Activated T-helper 1 cell treated with anti-CD3 and anti-CD28 coated beads, Interleukin-2, amount 50 U/mL, for 16 hours (primary cell): ENCODE measurements at places on chromosomes 6 and 20.

DNA sequence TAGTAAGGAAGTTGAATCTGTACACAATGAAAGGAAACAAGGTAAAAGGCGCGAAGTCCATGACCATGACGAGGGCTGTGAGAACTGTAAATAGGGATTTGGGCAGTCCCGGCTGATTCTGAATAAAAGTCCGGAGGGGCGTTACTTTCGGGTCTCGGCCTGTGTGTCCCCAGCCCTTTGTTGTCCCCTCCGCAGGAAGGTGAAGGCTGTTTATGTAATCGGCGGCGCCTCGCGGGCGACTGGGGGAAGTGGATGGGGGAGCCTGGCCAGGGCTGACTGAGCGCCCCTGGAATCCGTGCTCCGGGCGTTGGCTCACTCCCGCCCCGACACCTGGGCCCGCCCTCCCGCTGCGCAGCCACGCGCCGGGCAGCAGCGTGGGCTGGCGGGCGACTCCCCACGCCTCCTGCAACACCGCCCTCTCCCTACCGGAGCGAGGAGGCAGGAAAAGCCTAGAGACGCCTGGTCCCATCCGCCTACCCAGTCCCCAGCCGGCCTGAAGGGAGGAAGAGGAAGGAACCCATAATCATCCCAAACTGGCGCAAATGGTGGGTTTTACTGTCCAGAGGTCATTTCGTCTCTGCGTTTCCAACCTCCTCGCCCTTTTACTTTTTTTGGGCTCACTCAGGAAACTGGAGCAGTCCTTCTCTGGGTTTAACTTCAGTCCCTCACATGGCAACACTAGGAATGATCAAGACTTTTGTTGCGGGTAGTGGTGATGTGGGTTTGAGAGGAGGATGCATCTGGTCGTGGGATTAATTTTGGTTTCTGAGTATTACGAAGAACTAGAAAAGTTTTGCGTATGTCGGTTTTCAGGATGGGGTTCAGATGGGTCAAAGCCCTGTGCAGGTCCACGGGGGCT, 12.1 kb downstream of the TRIM31 start:
- DNase-seq: no peak

DNA sequence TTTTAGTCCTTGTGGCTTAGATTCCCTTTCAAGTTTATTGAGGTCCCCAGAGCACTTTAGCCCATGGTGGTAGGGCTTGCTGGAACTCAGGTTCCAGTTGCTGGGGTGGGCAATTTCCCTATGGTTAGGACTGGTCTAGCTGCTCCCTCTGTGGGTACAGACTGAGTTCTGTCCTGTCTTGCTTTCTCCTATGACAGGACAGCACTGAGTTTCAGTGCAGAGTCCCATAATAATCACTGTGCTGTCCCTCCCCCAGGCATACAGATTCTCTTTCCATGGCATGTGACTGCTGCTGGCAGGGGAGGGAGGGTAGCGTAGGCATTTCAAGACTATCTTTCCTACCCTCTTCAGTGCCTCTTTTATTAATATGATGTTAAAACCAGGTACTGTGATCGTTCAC, 17.1 kb upstream of the ERVFRD-1 start:
- DNase-seq: no peak

DNA sequence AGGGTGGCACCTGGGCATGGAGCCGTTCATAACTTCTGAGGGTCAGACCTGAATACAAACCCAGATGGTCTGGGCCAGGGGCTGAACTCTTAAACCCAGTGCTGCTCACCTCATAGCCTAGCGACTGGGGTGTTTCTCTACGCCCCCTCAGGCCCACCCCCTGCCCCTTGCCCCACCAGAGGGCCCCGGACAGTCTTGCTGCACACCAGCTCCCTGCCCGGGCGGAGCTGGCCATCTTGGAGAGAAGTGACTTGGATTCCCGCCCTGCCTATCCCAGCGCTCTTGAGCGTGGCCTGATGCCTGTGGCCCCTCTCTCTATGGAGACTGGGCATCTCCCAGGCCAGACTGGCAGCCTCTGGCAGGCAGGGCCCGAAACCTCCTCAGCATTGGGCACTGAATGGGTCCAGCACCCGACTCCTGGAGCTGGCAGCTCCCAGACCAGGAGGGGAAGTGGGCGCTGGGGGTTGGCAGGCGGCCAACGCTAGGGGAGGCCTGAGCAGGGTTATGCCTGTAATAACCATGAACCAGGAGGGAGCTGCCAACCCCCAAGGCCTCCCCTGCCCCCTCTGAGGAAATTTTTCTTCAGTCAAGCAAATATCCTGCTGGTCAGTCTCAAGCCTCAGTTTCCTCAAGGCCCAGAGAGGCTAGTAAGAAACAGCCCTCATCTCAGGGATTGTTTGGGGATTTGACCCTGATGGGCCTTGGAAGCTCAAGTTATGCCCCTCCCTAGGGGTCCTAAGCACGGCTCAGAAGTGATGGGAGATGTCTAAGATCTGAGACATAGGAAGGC, 169.5 kb downstream of the VEGFA start:
- DNase-seq: no peak

DNA sequence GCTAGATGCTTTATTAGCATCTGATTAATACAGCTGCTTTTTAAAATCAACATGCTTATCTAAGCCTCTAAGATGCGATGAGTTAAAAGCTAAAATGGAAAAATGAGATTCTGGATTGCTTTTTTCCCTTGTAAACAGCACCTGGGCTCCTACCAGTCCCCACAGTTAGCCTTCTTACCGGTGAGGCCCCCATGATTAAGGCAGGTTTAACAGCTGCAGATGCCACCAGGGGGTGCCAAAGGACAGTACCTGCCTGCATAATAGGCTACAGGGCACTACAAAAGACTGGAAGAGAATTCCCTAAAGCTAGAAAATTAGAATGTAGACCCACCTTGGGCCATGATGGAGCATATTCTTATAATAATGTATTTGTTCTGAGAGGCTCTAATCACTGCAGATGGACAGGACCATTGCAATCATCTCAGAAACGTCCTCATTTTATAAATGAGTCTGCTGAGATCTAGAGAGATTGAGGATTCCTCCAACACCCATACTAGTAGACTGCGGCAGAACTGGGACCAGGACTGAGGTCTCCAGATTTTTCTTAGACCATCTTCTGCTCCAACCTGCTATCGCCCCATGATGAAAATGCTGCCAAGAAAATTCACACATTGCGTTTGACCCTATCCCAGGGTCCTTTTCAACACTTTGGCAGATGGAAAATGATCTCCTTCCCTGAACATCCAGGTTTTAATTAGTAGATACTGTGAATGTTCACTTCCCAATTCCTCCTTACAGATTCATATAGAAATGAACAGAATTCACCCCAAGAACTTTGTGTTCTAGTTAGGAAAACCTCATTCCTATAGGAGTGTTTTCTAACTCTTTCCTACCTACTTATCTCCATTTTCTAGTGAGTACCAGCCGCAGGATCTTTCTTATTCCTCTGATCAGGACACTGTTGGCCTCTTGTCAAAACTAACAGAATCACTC, 148.8 kb downstream of the RPS12 start:
- peak; percentile 15 for DNase-seq

- DNase-seq: no peak
These were observed 15.9 kb upstream of the ZNF133 start for GRCh38 chr20:18272451-18272850.

DNA sequence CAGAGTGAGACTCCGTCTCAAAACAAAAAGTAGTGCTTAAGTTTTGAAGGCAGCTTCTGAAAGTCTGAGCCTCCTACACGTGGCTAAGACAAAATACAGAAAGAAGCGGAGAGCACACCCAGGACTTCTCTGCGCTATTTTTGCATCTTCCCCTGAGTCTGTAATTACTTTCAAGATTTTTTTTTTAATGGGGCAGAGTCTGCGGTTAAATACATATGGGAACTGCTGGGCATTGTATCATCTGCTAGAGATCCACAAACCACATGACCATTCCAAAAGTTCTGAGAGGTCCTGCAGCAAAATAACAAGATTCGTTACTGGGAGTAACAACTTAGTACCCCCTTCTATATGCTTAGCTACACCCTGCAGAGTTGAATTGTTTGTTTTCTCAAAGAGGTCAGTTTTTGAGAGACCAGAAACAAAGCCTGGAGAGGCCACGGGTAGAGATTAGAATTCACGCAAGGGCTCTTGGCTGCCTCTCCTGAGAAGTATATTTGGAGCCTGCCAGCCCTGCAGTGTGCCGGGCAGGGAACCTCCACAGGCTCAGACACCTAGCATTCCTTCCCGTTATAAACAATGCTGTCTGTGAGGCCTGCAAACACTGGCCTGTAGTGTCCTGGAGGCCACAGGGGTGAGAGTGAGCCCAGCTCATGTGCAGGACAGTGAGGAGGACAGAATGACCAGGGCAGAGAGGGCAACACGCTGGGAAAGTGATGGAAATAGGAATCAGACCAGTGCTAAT, 48.2 kb upstream of the FAM50B start:
- no peak for DNase-seq

DNA sequence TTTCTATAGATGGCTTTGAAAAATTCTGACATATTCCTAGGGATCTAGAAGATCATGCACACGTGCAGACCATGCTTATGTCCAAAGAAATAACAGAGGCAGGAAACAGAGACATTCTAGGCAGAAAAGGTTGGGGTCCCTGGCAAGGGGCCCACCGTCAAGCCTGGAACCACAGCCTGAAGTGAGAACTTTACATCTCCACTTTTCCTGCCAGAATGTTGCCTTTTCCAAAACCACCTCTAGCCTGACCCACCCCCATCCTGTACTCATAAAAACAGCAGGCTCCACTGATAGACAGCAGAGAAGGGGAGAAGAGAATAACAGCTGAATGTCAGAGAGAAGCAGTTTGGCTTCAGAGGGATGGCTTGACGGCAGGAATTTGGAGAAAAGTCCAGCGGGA, 257.3 kb upstream of the NT5E start:
- no peak for DNase-seq

- no peak for DNase-seq
These were observed 71.5 kb downstream of the CRYBG1 start for GRCh38 chr6:106431972-106432371.

GRCh38 chr6:31597006-31597405, 4.2 kb upstream of the NCR3 start:
- DNase-seq: no peak

GRCh38 chr6:148166339-148166968, 176.2 kb upstream of the SASH1 start:
- no peak for DNase-seq

GRCh38 chr6:76435174-76435573, 362.7 kb upstream of the IMPG1 start:
- no peak for DNase-seq

- DNase-seq: no peak
These were observed 497.5 kb upstream of the CITED2 start for GRCh38 chr6:139871803-139872510.

DNA sequence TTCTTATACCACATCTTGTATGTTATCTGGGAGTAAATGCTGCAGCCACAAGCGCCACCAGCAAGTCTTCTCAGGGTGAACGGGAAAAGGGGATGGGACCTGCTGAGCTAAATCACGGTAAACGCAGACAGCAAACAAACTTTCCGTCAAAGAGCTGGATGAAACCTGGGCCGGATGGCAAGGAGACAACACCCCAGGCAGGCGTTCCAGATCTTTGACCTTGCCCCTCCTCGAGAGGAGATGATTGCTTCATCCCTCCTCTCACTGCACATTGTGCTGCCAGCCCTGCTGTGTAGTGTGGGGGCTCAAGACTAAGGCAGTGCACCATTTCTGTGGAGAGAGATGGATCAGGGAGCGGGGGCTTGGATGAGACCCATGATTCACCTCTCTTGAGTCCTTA, 9.8 kb downstream of the RAET1E start:
- DNase-seq: no peak

GRCh38 chr6:15337582-15337981, 91.7 kb downstream of the JARID2 start:
- DNase-seq: no peak

GRCh38 chr6:158554611-158555361, 5.1 kb upstream of the TMEM181 start:
- no peak for DNase-seq

DNA sequence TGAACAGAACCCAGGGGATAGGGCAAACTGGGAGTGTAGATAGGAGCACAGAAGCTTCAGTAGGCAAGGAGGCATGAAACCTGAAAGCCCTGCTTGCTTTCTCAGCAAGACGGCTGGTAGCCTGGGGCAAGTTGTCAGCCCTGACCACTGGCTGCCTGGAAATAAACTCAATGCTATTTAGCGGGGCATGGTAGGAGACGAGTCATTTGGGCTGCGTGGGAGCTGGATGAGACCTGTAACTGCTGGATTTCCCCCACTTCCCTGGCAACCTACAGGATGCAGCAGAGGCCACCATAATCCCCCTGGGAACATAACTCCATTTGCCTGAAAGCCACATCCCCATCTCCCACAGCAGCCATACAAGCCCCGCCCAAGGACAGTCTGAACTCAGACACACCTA, 332.6 kb upstream of the TBX18 start:
- DNase-seq: no peak

- DNase-seq: no peak
These were observed 54.9 kb downstream of the RPP40 start for GRCh38 chr6:4948781-4949450.

- no peak for DNase-seq
These were observed 5.0 kb upstream of the GABRR1 start for GRCh38 chr6:89221971-89222711.

- DNase-seq: no peak
These were observed 166.6 kb downstream of the PDSS2 start for GRCh38 chr6:107292715-107293271.

DNA sequence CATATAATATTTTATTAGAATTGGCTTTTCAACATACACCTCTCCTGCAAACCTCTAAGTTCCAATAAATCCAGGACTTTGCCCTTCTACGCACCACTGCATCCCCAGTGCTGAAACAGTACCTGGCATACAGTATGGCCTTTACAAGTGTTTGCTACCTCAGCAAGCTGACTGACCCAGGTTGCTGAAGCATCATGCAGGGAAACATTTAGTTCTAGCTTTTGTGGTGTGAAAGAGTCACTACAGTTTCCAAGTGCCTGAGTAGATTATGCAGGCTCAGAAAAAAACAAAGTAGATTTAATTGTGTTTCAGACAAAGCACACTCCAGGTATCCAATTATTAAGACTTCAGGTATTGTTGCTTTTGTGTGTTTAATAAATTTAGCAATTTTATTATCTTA, 614.2 kb upstream of the NRSN1 start:
- DNase-seq: no peak

- no peak for DNase-seq
These were observed 8.1 kb upstream of the GUCA1A start for GRCh38 chr6:42165016-42165415.
